Suprapubic skin (tissue), 4 donors: ENCODE measurements at places on chromosomes 3 and 15. TPM values are rescaled to one million over a fixed set of nuclear protein-coding genes. Genes with fewer than 3 reads are reported as not detected.

TMPRSS7 gene
- not detected for total RNA-seq

GRK7 gene
- not detected for total RNA-seq

PLA2G4E gene
- total RNA-seq = 129 TPM

ANP32A gene
- 26.1 TPM for total RNA-seq

ENTPD3 gene
- total RNA-seq = 9.0 TPM

TCTA gene
- 18.8 TPM for total RNA-seq

ANKRD34C gene
- not detected for total RNA-seq

MFN1 gene
- 35.2 TPM for total RNA-seq

CPA3 gene
- total RNA-seq = 1.8 TPM

PP2D1 gene
- not detected for total RNA-seq

TEX55 gene
- not detected for total RNA-seq

TMEM42 gene
- 25.2 TPM for total RNA-seq

LRRC2 gene
- total RNA-seq = 2.9 TPM

BAHD1 gene
- 16.8 TPM for total RNA-seq

HYAL3 gene
- total RNA-seq = 5.6 TPM

PLSCR4 gene
- 19.9 TPM for total RNA-seq

GHSR gene
- not detected for total RNA-seq

VGLL3 gene
- total RNA-seq = 6.2 TPM

PLSCR5 gene
- total RNA-seq = not detected

CAMKV gene
- not detected for total RNA-seq

CCDC191 gene
- total RNA-seq = 2.6 TPM

ISLR gene
- 41.1 TPM for total RNA-seq

ISG20 gene
- 6.1 TPM for total RNA-seq

ANO10 gene
- total RNA-seq = 29.1 TPM

IQCH gene
- total RNA-seq = 1.4 TPM
